ENCODE measurements at places on chromosomes 2 and 18.

DNA sequence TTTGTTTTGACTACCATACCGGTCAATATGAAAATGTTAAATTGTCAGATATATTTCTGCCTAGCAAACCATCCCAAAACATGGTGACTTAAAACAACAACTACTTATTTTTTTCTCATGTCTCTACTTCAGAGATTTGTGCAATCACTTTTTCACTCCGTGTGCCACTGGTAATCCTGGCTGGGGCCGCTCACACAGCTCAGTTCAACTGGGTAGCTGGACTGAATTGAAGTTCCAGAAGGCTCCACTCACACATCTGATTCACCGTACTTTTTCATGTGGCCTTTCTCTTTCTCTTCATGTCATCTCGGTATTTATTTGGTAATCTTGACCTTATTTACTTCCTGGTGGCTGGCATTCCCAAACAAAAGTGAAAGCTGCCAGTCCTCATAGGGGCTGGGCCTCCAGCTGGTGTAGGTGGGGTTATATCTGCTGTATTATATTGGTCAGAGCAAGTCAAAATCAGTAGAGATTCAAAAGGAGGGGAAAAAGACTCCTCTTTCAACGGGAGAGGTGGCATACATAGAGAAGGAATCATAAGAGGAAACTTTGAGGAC, 513.9 kb upstream of the NXPH2 start:
- DNase-seq: no peak

DNA sequence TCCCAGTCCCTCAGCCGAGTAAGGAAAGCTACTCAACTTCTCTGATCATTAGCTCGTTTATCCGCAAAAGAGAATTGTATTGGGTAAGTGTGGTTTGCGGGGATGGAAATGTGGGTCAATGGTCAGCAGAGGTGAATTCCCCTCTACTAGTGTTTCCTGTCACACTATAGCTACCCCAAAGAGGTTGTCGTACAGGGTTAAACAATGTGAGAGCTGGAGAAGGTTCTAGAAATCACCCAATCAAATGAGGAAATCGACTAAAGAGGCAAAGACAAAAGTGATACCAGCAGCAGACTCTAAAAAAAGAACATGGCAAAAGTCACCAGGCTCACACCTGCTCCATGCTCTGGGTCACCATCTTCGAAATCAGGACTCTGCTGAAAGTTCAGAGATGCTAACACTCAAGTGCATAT, 144.7 kb upstream of the ITGA4 start:
- peak; percentile 72 for DNase-seq

- DNase-seq: no peak
Observed at GRCh38 chr2:174846218-174846617, 81.9 kb upstream of the CHRNA1 start.

GRCh38 chr2:142870526-142870925, 6.9 kb upstream of the KYNU start:
- DNase-seq: no peak

Data from CD4-positive, alpha-beta T cell treated with Interleukin-12 subunit alpha and Interleukin-12 subunit beta, for 1 hour (primary cell).